ENCODE measurements at places on chromosomes 4 and X.

GRCh38 chr4:3809028-3809427 lies 42.8 kb downstream of the ADRA2C start:
- no peak for DNase-seq

DNA sequence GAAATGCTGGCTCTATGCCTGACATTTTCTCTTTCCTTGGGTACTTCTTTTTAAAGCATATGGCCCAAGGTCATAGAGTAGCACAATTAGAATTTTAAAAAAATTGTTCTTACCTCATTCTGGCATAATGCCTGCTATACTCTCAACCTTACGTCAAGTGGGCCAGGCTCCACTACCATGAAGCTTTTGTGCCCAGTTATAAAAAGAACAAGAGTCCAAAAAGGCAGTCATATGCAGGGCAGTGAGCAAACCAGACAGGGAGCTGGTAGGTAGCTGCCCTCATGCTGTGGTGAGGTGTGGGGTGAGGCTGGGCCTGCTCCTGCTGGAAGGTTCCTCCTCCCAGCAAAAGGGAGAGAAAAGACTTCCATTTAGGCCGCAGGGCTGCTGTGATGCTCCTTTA lies 64.4 kb upstream of the UCP1 start:
- DNase-seq, result no peak

GRCh38 chr4:98861100-98861884 lies 67.6 kb downstream of the EIF4E start:
- DNase-seq, result no peak

- peak; percentile 60 for DNase-seq
Observed at GRCh38 chr4:112145790-112146501, 692 bp downstream of the FAM241A start.

DNA sequence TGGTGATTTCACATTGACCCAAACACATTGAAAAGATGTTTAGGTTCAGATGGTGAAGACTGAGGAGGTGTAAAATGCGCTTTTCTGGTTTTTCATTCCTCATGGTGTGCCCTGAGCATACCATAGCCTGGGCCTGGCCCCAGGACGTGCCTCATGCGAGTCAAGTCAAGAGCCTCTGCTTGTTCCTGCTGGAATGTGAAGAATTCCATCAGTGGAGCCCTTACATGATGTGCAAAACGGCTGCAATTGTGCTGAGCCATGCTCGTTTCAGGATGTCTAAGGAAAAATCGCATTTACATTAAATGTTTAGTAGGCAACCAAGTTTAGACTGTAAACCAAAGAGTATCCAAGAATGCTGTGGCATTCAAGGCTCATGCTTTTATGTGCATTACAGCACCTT lies 34.9 kb downstream of the GYG2 start:
- DNase-seq, result no peak

DNA sequence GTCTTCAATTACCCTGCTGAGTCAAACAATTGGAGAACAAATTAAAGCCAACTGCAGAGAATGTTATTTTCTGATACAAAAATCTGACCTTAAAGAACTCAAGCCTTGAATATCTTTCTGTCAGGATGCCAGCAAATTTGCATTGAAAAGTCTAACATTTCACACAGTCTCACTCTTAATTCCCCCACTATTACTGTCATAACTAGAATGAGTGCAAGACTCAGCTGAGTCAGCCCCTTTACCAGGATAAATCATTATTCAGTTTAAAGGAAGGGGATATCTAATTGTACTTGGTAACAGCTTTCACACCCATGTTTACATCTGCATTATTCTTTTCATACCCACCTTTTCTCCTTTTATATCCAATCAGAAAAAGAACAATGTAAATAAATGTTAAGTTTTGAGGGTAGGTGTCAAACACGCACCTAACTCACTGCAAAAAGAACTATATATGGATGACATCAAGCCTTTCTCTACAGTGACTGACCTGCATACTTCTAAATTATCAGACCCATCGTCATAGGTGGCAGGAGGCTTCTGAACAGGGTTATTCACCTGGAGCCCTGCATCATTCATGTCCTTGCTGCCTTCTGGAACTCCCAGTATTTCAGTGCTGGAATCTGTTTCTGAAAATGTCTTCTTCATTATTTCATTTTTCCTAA lies 117.4 kb downstream of the TMA16 start:
- DNase-seq, result no peak

GRCh38 chr4:153249199-153250041 lies 45.2 kb downstream of the TRIM2 start:
- DNase-seq, result peak; percentile 28

GRCh38 chr4:122576261-122577188 lies 44.3 kb downstream of the IL21 start:
- no peak for DNase-seq

DNA sequence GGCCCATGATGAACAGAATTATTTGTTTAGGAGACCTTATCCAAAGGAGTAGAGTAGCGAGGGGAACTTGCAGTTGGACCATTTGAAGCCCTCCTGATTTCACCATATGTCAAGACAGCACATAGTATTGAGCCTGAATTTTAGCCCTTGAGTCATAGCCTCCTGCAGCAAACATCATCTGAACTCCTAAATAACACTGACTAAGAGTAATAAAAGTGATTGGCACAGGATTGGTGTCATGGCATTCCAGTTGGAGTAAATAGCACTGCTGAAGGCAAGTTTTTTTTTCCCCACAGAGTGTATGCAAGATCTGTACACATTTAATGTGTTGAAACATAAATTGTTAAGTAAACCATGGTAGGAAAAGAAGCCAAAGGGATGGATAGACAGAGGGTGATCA lies 89.0 kb downstream of the COMMD8 start:
- no peak for DNase-seq

GRCh38 chr4:177105536-177105935 lies 204.1 kb upstream of the NEIL3 start:
- no peak for DNase-seq

- DNase-seq, result no peak
Observed at GRCh38 chr4:153954654-153955053, 165.8 kb upstream of the SFRP2 start.

GRCh38 chr4:13117185-13117584 lies 367.0 kb downstream of the RAB28 start:
- DNase-seq, result no peak

GRCh38 chr4:97994765-97995465 lies 148.4 kb downstream of the STPG2 start:
- no peak for DNase-seq

DNA sequence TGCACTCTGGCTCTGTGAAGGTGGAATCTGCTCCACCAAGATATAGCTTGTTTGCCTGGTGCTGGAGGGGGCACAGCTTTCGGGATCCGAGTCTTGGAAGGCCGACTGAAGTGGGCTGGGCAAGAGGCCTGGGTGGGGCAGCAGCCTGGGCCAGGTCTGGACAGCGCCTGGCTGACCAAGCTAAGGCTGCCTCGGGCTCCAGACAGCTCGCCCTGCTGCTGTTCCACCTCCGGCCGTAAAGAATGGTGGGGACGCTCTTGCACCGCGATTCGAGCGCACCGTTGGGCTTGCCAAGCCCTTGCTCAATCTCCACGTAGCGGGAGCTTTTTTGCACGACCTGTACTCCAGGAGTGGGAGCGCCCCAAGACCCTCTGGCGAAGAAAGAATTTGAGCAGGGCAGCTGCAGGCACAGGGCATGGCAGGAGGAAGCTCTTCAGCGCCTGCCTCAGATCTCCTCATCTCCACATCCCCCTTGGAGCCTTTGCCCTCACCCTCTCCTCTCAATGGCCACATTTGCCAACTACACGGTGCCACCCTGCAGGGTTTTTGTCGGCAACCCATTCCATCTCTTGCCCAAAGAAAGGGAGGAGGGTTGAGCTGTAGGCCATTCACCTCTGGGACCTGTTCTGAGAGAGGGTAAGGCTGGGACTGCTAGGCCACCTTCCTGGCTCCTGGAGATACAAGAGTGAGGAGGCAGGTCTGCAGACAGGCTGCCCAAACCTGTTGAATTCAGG lies 18.9 kb downstream of the CNGA2 start:
- DNase-seq, result no peak

- DNase-seq, result no peak
Observed at GRCh38 chr4:29375716-29376115, 1344.5 kb upstream of the PCDH7 start.

DNA sequence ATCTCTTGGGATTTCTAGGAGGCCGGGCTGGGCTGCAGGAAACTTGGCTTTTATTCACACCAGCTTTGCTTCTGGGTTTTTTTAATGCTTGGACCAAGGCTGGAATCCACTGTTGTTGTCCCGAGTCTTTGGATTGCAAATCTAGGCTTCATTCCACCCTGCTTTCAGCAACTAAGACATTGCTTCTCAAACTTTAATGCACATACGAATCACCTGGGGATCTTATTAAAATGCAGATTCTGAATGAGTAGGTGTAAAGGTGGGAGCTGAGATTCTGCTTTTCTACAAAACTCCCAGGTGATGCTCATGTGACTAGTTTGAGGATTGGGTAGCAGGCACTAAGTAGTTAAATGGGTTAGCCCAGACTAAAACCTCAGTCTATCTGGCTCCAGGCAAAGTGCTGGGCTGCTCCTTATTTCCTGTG lies 39.2 kb upstream of the GPC4 start:
- DNase-seq, result no peak
